ENCODE measurements at places on chromosomes 6 and 20.

DNA sequence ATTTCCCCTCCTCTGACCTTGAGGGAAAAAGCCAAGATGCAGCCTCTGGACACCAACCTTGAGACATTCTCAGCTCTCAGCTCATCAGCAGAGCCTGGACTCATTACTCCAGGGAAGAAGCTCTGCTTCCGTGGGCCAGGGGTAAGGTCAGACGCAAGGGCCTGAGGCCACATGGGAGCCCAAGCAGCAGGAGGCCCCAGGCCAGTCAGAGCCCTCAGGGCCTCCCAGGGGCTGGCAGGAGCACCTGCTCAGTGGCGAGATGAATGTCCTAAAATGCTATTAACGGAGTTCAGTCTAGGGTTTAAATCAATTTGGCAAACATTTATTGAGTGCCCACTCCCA is 208.6 kb downstream of the ERMARD start:
- no peak for DNase-seq

- peak; percentile 28 for DNase-seq
Observed at GRCh38 chr6:158344534-158344933, 32.3 kb downstream of the TULP4 start.

GRCh38 chr6:399785-400534 is 8.4 kb downstream of the IRF4 start:
- no peak for DNase-seq

GRCh38 chr6:8794420-8794819 is 359.1 kb upstream of the SLC35B3 start:
- DNase-seq = no peak

- DNase-seq = no peak
Observed at GRCh38 chr20:50592282-50593004, 82.3 kb downstream of the PTPN1 start.

DNA sequence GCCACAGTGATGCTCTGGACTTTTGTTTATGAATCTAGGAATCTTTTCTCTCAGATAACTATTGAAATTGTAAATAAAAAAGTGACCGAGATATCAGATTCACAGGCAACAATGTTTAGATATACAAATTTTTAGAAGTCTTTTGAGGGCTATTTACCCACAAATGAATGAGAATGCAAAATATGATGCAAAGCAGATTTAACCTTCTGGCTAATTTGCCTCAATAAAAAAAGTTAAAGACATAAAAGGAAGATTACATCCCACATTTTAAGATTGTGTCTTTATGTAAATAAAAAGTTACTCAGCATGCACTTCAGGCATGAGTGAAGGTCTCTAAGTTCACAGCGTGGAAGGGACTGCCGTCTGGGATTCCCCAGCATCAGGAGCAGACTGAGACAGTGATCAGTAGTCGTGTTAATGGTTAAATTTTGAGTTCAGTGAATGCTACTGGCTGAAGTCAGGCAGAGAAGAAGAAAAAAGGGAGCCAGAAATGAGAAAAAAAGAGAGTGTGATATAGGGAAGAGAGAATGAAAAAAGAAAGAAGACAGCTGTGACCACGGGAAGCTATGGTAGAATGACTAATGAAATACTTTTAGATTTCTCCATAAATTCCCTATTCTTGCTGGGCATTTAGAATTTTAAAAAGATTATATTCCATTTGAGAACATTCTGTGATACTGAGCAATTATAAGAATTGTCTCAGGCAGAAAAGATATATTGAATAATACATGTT is 93.6 kb downstream of the MYB start:
- DNase-seq = no peak

GRCh38 chr6:47156196-47156595 is 114.1 kb upstream of the ADGRF1 start:
- no peak for DNase-seq

DNA sequence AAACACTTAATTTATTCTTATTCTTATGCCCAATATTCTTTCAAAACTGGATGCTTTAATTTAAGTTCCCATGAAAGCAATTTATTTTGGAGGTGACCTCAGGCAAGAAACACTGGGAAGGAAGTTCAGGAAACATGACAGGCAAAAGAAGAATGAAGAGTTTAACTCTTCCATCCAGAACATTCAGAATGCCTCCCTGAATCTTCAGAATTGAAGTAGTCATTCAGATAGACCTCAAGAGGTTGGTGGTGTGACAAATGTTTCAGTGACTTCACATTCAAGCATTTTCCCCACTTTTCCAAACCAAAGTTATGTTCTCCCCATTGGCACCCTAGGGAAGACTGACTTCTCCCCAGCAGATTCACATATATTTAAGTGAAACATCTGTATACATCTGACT is 110.5 kb downstream of the HAO1 start:
- DNase-seq = no peak

DNA sequence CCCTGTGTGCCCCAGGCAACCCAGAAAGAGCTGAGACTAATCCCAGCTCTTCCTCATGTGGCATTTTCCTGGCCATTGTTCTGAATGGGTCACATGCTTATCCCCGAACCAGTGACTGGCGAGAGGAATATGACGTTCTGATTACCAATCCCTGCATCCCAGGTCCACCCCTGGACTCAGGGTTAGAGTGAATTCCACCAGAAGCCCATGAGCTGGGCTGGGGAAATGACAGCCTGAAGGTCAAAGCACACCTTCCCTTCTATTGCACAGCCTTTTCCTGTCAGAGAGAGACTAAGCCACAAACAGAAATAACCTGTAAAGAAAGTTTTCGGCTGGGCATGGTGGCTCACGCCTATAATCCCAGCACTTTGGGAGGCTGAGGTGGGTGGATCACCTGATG is 70.9 kb downstream of the ZNF217 start:
- no peak for DNase-seq

DNA sequence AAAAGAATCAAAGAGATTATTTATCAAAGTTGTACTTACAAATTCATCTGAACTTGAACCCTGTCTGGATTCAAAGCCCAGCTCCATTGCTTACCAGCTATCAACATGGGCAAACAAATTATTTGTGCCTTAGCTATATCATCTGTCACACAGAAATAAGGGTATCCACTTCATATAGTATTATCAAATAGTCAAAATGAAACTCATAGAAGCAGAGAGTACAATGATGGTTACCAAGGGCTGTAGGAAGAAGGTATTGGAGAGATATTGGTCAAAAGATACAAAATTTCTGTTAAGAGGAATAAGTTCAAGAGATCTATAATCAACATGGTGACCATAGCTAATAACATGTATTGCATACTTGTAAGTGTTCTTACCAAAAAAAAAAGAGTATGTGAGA is 87.8 kb upstream of the CCDC28A start:
- no peak for DNase-seq

DNA sequence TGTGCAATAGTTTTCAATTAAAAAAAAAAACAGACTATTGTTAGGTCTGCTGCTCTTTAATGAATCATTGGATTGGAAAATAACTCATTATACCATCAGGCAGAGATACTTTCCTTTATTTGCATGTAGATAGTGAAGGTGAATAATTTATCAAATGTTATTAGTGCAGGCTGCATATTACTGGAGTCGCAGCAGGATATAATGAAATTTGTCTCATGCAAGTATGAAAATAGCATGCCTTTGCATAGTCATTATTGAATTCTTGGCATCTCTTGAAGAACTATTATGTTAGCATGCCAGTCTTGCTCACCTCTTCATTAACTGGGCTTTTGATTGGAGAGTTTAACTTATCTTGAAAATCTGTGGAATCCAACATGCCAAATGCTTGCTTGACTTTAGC is 241.7 kb downstream of the CDKAL1 start:
- no peak for DNase-seq

All from GM12878 (cell line).